Hepatocyte (in vitro differentiated cells): ENCODE measurements at places on chromosomes 2 and 18. TPM values are rescaled to one million over a fixed set of nuclear protein-coding genes. Genes with fewer than 3 reads are reported as not detected.

MSH6 gene
- polyA plus RNA-seq = 50.2 and 50.6 TPM in 2 replicates

CFAP210 gene
- 0.13 and 0.30 TPM in 2 replicates for polyA plus RNA-seq

HOXD12 gene
- polyA plus RNA-seq = 3.1 and 3.3 TPM in 2 replicates

AKAIN1 gene
- not detected in 2 replicates for polyA plus RNA-seq

ANO7 gene
- 1.4 and 3.0 TPM in 2 replicates for polyA plus RNA-seq

DNA sequence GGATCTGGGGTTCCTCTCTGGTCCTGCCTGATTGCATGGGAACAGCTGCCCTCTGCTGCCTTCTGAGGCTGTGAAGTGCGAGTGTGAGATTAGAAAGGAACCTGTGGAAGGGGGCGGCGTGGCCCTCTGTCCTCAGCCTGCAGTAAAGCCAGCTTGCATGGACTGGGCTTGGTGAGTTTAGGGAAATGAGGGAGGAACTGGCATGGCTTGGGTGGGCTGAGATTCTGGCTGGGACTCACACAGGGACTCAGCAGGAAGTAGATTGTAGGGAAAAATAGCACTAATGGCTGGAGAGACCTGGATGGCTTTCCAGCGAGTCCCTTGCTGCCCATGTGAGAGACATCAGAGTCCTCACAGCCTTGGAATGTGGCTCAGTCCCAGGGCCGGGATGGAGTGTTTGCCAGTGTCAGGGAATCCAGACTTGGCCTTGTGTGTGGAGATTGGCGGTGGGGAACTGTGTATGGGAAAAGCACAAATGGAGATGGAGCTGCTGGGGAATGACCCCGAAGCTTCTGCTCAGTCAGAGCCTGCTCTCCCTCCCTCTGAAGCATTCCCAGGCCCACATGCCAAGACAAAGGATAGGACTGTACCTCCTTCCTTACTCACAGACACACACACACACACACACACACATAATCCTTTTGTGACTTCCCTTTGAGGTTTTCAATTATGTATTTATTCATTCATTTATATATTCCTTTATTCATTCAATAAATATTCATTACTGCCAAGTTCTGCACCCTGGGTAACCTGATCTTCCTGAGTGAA is 115.4 kb downstream of the ACAA2 start:
- H3K4me3 ChIP-seq = no peak overlapping the region
- H3K4me1 ChIP-seq = peaks cover 22% of the 10 kb centered on the region
- no peak for DNase-seq
- no peaks in the 10 kb centered on the region for H3K27me3 ChIP-seq
- H3K36me3 ChIP-seq = no peaks in the 10 kb centered on the region

DNA sequence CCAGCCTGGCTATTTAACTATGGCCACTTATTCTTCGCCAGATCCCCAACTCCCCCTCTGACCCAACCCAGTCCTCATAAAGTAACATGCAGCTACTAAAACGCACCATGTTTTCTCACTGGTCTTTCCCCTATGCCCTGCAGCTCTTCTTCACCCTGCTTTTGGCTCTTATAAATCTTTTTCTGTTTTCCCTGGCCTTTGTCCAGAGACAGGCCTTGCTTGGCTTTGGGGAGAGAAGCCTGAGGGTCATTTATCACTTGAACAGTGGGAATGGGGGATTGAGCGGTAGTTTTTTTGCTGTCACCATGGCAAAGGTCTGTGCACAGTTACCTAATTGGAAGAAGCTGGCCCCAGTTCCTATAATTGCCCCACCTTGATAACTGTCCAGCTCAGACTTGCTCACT is 202.9 kb upstream of the NT5C1B start:
- no peak overlapping the region for H3K4me3 ChIP-seq
- H3K36me3 ChIP-seq = no peaks in the 10 kb centered on the region
- H3K27ac ChIP-seq = no peak overlapping the region
- no peaks in the 10 kb centered on the region for H3K27me3 ChIP-seq

GRCh38 chr2:154974041-154974440 is 275.5 kb downstream of the KCNJ3 start:
- no peak overlapping the region for H3K27ac ChIP-seq
- H3K4me3 ChIP-seq = no peak overlapping the region
- no peak for DNase-seq
- H3K36me3 ChIP-seq = no peaks in the 10 kb centered on the region

GRCh38 chr2:46926863-46927262 is 11.3 kb upstream of the MCFD2 start:
- no peaks in the 10 kb centered on the region for H3K4me1 ChIP-seq
- no peaks in the 10 kb centered on the region for H3K27me3 ChIP-seq
- no peak overlapping the region for H3K27ac ChIP-seq
- no peak overlapping the region for H3K4me3 ChIP-seq
- no peaks in the 10 kb centered on the region for H3K36me3 ChIP-seq
- no peak for DNase-seq

GRCh38 chr2:196489371-196489770 is 150.1 kb upstream of the CCDC150 start:
- DNase-seq = no peak
- H3K27me3 ChIP-seq = no peaks in the 10 kb centered on the region
- no peak overlapping the region for H3K4me3 ChIP-seq
- no peak overlapping the region for H3K27ac ChIP-seq
- H3K36me3 ChIP-seq = no peaks in the 10 kb centered on the region

GRCh38 chr18:54983041-54983686 is 23.9 kb upstream of the CCDC68 start:
- H3K36me3 ChIP-seq = no peaks in the 10 kb centered on the region
- H3K27ac ChIP-seq = no peak overlapping the region
- peak; percentile 70 for DNase-seq
- H3K4me3 ChIP-seq = no peak overlapping the region

DNA sequence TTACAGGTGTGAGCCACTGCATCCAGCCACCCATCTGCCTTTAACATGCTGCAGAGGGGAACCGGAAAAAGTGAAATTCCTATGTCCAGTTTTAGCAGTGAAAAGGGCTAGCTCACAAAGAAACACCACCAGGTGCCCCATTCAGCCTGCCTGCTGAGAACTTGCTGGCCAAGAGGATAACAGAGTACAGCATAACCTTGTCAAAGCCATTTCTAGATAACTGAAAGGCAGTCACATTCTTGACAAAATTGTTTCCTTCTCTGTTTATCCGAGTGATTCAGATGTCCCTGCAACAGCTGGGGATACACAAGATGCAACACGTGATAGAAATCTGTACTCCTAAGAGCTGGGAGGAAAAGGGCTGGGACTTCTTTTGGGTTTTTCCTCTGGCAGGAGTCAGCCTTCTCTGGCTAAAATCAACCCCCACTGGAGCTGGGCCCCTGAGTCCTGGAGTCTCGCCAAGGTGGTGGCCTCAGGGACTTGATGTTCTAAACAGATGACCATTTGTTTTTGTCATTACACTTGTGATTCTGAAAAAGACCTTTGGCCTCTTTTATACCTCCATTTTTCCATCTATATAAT is 505.4 kb downstream of the BCL11A start:
- H3K27ac ChIP-seq = no peak overlapping the region
- no peaks in the 10 kb centered on the region for H3K36me3 ChIP-seq
- H3K4me1 ChIP-seq = peaks cover 13% of the 10 kb centered on the region
- no peak for DNase-seq
- no peak overlapping the region for H3K4me3 ChIP-seq
- no peaks in the 10 kb centered on the region for H3K27me3 ChIP-seq

DNA sequence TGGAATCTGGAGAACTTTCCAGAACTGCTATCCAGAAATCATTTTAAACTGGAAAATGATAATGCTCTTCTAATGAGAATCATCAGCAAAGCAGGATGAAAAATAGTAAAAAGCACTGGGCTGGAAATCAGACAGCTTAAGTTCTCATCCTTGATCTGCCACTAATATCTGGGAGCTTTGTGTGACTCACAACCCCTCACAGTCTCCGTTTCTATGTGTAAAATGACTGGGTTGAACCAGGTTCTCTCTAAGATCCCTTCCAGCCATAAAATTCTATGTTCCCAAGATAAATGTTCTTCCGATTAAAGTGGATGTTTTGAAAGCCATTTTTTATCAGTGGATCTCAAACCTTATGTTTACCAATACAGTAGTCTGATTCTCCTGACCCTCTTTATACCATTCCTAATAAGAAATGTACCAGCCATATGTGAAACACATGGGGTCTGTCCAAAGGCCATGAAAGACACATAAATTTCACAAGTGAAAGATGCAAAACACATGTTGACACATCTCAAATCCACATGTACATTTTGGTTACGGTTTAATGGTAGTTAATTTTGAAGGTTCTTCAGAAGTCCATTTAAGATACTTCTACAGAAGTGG is 188.8 kb downstream of the EN1 start:
- no peaks in the 10 kb centered on the region for H3K36me3 ChIP-seq
- no peaks in the 10 kb centered on the region for H3K4me1 ChIP-seq
- no peak for DNase-seq

- no peak overlapping the region for H3K4me3 ChIP-seq
- no peaks in the 10 kb centered on the region for H3K4me1 ChIP-seq
- peak overlapping the region; percentile 17 for H3K27ac ChIP-seq
- no peaks in the 10 kb centered on the region for H3K36me3 ChIP-seq
Measured at GRCh38 chr2:189142893-189143759, 36.4 kb downstream of the COL5A2 start.

- no peak overlapping the region for H3K27ac ChIP-seq
- H3K36me3 ChIP-seq = no peaks in the 10 kb centered on the region
- no peak overlapping the region for H3K4me3 ChIP-seq
- DNase-seq = no peak
- H3K4me1 ChIP-seq = no peaks in the 10 kb centered on the region
Measured at GRCh38 chr2:53751728-53752127, 15.9 kb upstream of the CHAC2 start.

- H3K27me3 ChIP-seq = no peaks in the 10 kb centered on the region
- no peak for DNase-seq
- H3K4me1 ChIP-seq = no peaks in the 10 kb centered on the region
- H3K4me3 ChIP-seq = no peak overlapping the region
- H3K36me3 ChIP-seq = no peaks in the 10 kb centered on the region
- H3K27ac ChIP-seq = no peak overlapping the region
Measured at GRCh38 chr2:134630504-134631159, 88.2 kb downstream of the TMEM163 start.

DNA sequence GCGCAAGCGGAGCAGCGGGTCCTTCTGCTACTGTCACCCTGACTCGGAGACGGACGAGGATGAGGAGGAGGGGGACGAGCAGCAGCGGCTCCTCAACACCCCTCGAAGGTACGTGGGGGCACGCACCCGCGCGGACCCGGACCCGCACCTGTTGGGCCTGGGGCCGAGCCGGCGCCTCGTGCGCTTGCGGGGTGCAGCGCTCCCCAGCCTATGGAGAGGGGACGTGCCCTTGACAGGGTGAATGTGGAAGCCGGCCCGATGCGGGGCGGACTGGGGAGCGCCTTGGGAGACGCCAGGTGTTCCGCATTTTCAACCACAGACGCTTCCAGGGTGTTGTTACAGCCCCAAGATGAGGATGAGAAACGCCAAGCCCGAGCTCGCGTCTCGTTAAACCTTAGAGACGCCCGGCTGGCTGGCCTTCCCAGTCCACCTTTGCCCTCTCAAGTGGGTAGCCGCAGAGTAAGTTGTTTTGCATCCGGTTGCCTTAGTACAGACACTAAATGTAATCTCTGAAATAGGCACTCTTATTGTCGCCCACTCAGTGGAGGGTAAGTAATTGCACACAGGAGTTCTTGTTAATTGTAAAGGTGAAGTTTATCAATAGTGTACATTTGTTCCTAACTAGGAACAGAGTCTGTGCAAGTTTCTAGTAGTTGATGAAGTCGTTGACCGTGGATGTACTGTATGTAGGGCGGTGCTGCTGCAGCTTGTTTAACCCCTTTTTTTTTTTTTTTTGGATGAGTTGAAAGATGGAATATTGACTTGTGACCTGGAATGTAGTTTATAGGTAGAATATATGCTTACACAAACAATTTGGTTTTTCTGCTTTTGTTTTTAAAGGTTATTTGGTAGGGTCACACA is 815 bp downstream of the GMCL1 start:
- H3K27me3 ChIP-seq = no peaks in the 10 kb centered on the region
- H3K27ac ChIP-seq = peak overlapping the region; percentile 68
- H3K4me1 ChIP-seq = peaks cover 15% of the 10 kb centered on the region
- H3K36me3 ChIP-seq = no peaks in the 10 kb centered on the region
- H3K4me3 ChIP-seq = peak overlapping the region; percentile 78

- DNase-seq = peak; percentile 90
- H3K36me3 ChIP-seq = no peaks in the 10 kb centered on the region
- H3K27ac ChIP-seq = no peak overlapping the region
- H3K27me3 ChIP-seq = no peaks in the 10 kb centered on the region
- H3K4me1 ChIP-seq = no peaks in the 10 kb centered on the region
Measured at GRCh38 chr2:75627902-75628504, 18.6 kb upstream of the MRPL19 start.

DNA sequence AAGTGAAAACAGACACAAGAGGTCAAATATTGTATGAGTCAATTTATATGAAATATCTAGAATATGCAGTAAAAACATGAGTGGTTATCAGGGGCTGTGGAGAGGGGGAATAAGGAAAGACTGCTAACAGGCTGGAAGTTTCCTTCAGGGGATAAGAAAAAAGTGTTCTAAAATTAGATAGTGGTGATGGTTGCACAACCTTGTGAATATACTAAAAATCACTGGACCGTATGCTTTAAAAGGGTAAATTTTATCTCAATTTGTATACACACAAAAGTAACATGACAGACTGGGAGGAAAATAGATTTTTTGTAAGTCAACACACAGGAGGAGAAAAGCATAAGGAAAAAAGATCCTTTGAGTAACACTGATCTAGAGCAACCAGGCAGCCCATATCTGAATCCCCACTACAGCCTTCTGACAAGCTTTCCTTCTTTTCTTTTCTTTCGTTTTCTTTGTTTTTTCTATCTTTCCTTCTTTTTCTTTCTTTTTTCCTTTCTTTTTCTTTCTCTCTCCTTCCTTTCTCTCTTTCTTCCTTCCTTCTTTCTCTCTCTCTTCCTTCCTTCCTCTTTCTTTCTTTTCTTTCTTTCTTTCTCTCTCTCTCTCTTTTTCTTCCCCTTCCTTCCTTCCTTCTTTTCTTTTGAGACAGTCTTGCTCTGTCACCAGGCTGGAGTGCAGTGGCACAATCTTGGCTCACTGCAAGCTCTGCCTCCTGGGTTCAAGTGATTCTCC is 95.4 kb downstream of the AAK1 start:
- no peak for DNase-seq
- peaks cover 4% of the 10 kb centered on the region for H3K4me1 ChIP-seq
- no peak overlapping the region for H3K27ac ChIP-seq
- H3K36me3 ChIP-seq = no peaks in the 10 kb centered on the region

DNA sequence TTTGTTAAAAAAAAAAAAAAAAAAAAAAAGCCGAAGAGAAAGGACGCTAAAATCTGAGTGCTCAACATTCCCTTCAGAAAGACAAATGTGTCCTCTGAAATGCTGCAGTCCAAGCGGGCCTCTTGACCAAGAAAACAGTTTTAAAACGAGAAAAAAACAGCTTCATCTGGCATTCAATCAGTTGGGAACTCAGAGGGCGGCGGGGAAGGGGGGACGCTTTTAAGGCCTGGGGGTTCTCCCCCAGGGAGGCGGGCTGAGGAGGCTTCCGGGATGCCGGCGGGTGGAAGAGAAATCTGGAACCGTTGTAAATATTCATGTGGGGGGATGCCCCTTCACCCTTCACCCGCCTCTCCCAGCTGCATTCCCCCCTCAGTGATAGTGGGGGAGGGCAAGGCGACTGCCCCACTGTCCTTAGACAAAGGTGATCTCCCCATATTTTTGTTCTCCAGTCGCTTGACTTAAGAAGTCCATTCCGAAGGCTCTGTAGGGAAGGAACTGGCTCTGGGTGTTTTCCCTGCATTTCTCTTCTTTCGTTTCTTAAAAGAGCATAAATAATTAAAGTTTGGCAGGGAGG is 3.3 kb upstream of the HOXD11 start:
- DNase-seq = no peak
- H3K27me3 ChIP-seq = peaks cover 94% of the 10 kb centered on the region
- no peaks in the 10 kb centered on the region for H3K4me1 ChIP-seq
- H3K27ac ChIP-seq = peak overlapping the region; percentile 93
- no peaks in the 10 kb centered on the region for H3K36me3 ChIP-seq
